ENCODE measurements at places on chromosomes 2 and 18.

DNA sequence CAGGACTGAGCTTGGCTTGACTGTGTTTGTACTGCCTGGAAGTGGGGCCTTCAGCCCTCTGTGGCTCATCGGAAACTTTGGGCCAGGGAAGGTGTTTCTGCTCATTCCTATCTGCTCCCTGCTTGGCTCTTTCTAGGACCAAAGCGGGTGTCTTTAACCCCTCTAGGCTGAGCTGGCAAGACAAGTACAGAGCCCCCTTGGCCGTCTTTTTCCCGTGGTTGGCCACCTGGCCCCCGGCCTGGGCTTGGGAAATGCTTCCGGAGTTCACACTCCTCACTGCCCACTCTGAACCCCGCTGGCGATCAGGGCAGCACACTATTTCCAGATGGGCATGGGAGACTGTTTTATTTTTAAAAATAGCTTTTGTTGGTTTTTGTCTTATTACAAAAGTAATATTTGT, 243.0 kb downstream of the DYSF start:
- DNase-seq, result no peak

DNA sequence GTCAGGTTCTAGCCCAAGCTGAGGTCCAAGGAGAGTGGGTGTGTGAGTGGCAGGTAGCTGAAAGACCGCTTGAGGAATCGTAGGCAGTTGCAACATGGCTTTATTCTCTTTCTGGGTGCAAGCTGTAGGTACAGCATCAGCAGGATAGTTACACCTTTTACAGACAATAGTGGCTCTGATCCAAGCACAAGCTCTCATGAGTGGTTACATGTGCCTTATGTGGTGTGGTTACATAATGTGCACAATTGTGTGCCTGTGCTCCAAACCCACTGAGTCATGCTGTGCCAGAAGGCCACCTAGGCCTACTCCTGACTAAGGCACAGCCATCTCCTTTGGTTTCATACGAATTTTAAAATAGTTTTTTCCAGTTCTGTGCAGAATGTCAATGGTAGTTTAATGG, 227.6 kb downstream of the SATB2 start:
- no peak for DNase-seq

DNA sequence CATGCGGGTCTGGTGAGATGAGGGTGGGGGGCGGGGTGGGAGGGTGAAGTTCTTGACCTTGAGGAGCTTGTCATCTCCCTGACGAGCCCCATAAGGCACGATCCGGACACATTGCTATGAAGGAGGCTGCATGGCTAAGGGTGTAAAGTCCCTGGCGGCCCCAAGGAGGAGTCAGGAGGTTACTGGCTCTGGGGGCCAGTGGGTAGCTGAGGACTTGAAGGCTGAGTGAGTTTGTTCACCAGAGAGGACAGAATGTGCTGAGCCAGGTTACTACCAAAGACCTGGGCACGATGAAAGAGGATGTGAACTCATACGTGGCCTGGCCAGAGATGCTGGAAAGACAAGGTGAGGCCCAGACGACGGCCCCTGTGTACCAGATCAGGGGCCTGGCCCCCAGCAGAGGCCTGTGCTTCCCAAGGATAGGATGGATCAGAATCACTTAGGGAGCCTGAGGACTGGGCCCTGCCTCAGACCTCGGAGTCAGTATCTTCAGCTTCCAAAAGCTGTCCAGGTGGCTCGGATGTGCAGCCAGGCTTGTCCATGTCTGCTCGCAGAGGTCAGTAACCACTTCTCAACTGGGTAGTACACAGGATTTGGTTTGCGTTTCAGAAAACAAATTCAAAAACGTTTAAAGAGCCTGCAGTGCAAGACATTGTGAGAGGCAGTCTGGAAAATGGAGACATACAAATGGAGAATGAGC, 110.9 kb downstream of the RNF144A start:
- no peak for DNase-seq

DNA sequence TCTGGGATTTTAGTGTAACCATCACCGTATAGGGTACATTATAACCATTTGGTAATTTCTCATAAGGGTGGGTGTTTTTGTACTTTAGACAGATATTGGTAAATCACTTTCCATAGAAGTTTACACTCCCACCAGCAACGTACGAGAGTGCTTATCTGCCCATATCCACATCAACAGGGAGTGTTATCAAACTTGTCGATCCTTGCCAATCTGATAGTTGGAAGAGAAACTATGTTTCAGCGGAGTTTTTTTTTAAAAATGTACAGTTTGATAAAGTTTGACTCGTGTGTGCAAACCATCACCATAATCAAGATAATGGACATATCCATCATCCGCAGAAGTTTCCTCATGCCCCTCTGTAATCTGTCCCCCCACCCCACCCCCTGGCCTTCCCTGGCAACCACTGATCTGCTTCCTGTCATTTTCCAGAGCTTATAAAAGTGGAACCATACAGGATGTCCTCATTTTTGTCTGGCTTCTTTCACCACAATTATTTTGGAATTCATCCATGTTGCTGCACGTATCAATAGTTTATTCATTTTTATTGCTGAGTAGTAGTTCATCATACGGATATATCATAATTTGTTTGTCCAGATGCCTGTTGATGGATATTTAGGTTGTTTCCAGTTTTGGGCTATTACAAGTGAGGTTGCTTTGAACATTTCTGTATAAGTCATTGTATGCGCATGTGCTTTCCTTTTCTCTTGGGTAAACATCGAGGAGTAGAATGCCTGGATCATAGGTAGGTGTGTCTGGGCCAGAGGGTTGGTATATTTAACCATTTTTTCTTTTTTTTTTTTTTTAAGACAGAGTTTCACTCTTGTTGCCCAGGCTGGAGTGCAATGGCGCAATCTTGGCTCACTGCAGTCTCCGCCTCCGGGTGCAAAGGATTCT, 18.6 kb downstream of the GLI2 start:
- DNase-seq, result no peak

DNA sequence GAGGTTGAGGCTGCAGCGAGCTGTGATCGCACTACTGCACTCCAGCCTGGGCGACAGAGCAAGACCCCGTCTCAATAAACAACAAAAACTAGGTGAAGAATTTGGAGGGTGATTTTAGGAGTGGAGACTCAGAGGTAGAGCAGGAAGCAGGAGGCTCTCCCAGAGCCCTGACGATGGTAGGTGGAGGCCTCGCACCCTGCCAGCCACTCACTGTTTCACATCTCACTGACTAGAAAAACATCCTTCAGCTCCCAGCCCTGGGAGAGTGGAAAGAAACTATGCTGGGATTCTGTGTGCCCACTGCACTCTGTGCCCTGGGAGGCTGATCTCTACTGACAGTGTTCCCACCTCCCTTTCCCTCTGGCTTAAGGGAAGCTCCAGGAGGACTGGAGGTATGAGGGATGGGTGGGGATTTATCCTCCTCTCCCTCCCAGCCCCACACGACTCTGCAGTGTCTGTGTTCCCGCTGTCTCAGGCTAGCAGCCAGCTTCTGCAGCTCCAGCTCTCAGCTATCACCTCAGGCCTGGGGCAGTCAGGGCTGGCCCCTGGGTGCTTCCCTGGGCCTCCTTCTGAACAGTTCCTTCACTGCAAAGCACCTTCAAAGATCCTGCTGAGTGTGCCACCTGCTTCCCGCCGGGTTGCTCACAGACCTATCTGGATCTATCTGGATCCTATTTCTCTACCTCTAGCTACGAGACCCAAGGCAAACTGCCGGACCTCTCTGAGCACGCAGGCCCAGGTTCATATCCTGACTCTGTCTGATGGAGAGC, 9.6 kb downstream of the CIB4 start:
- no peak for DNase-seq

DNA sequence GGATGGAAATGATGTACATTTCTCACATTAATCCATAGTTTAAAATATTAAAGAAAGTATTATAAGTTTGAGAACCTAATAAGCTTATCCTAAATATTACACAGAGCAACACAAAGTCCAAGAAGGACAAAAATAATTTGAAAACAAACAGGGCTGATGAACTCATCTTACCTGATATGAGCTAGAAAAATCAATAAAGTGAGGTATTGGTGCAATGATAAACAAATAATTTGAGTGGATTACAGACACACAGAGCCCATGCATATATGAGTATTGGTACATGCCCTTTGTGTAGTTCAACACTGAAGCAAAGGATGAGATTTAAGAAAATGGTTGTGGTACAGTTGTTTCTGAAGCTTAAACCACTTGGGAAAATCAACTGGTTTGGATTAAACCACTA, 1139.0 kb downstream of the SUCLG1 start:
- DNase-seq, result no peak

- no peak for DNase-seq
Measured at GRCh38 chr2:64223055-64223454, 78.8 kb upstream of the PELI1 start.

DNA sequence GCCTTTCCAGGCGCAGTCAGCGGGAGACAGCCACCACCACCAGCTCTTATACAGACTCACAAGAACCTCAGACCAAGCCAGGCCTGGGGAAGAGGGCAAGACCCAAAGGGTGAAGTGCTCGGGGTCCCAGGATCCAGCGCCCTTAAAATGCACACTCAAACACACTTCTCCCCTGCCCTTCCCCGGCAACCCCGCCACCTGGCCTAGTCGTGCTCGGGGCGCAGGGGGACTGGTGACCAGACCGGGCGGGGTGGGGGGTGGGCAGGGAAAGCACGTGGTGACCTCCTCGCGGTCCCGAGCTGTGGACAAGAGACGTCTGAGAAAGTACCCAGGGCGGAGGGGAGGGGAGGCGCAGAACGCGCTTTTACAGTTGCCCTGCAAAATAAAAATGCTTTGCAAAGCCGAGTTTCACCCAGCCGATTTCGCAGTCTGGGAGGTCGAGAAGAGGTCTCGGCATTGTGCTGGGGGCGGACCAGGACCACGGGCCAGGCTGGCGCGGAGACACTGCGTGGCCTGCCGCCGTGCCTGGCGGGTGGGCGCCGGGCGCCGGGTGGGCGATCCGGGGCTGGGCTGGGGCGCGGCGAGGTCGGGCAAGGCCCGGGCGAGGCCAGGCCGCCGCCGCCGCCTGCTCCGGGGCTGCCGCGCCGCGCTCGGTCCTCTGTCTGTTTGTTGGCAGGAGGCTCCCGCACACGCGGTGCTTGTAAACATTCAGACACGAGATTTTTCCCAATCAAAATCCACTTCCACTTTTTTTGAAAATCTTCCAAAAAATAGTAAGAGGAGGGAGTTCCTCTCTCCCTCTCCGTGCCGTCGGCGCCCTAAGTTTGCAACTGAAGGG, 2.0 kb downstream of the BCL11A start:
- DNase-seq, result no peak

DNA sequence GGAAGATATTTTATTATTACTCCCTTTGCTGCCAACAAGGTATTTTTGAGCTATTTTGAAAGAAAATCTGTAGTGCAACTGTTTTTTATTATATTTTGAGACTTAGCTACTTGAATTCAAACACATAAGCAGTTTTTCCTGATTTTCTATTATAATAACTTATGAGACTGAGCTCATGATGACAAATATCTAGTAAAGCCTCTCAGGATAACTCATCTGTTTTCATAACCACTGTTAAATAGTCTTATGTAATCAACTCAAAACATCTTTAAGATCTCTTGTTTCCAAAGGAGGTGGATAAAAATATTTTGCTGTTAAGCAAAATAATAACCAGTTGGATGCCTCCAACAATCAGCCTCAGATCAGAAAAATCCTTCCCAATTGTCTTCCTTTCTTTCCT, 21.9 kb upstream of the PPP1CB start:
- no peak for DNase-seq

DNA sequence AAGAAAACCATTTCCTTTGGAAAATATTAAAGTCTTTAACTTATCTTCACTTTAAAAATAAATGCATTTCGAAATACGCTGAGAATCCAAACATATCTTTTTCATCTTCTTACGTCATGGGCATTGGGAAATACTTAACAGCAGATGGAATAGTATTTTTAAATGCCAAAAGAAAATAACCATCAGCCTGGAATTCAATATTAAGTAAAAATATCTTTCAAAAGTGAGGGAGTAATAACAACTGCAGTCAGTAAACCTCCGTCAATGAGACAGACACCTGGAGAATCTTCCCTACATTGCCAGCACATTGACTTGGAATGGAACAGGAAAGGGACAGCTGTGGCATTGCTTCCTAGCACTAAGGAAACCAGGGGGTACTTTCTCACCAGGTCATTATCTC, 290.4 kb upstream of the TNP1 start:
- no peak for DNase-seq

DNA sequence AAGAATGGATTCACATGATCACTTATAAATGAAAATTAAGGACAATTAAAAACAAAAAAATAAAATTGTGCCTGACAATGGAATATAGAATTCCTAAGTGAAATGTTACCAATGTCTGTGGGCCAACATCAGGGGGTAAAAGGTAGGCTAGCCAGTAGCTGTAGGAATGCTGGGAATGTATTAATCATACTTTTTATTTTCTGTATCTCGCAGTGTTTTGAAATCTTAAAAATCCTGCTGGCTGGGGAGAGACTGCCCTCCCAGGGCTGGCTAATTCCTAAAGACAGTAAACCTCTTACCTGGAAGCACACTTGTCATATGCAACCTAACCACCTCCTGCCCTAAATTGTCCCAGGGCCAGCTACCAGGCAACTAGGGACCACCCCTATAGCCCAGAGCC, 69.8 kb downstream of the REV1 start:
- no peak for DNase-seq

GRCh38 chr18:9712611-9713010, 4.5 kb downstream of the RAB31 start:
- no peak for DNase-seq

- DNase-seq, result no peak
Measured at GRCh38 chr2:147420947-147421675, 423.7 kb upstream of the ACVR2A start.

- no peak for DNase-seq
Measured at GRCh38 chr18:7273301-7273921, 42.5 kb downstream of the LRRC30 start.

- DNase-seq, result no peak
Measured at GRCh38 chr18:50956116-50956515, 11.7 kb upstream of the ELAC1 start.

DNA sequence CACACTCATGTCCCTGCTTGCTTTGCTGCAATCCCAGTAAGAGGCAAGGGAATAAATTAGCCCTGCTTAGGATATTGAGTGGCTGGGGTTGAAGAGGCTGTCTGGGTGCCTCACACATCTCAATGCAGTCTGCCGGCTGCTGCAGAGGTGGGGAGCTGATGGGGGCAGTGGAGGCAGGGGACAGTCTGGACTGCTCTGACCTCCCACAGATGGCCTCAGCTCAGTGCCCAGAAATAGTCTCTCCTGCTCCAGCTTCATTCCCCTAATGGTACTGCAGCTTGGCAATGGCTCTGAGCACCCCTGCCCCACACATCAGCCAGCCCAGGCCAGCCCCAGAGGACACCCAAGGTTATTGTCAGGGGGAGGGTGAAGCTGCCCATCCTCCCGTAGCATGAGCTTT, 21.5 kb upstream of the TNS1 start:
- no peak for DNase-seq

GRCh38 chr2:20421336-20421987, 25.4 kb upstream of the RHOB start:
- no peak for DNase-seq

- DNase-seq, result no peak
Measured at GRCh38 chr18:62883937-62884735, 168.8 kb downstream of the PHLPP1 start.

DNA sequence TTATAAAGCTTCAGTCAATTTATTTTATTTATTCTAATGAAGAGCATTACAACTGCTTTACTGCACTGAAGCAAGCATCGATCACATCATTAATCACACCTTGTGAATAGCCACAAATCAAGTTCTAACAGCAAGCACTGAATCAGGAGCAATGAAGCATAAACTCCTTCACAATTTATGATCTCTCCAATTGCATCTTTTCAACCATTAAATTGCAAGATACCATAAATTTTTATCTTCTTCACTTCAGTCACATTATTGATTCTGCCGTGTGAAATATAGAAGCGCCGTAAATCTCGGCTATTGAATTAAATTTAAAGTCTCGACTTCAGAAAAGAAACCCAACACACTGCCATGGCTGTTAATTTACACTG, 298.7 kb downstream of the CDCA7 start:
- no peak for DNase-seq

GRCh38 chr18:75472396-75472795, 44.9 kb upstream of the SMIM21 start:
- DNase-seq, result no peak

Measured in stimulated activated CD8-positive, alpha-beta memory T cell treated with anti-CD3 and anti-CD28 coated beads, Interleukin-4, amount 100 ng/mL, for 48 hours (primary cell).